ENCODE measurements at places on chromosomes 4 and X.

GRCh38 chrX:51866210-51866609, 27.2 kb upstream of the MAGED1 start:
- DNase-seq, result no peak

- no peak for DNase-seq
These were observed 420.8 kb upstream of the DIPK2B start for GRCh38 chrX:45621376-45622041.

DNA sequence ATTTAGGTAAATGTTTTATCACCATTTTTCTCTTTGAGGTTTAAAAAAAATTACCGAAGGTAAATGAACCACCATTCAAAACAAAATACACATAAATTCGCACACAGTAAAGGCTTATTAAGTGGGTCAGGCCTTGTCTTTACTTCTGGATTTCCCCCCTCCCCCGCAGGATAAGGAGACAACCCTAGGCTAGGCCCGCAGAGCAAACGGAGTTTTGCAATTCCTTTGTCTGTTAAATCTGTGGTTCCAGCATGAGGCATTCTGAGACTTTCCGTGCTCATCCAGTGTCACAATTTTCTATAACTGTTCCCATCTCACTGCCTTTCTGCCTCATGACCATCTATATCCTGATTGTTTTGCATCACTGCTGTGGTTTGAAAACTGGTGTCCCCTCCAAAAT, 307.4 kb downstream of the DCHS2 start:
- no peak for DNase-seq

DNA sequence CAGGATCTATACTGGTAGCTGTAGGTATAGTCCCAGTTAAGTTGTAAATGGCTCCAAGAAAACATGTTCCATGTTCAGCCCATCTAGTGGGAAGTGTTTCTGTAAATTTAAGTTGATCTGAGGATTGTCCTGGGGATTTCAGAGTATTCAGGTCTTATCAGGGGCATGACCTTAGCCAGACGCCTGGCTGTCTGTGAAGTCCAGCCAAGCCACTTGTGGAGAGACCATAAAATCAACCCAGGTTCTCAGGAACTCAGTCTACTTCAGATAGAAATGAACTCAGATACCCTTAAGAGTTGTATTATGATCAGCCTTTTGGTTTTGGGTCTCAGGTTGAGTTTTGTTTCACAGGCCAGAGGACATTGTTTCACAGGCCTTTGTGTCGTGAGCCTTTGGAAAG, 95.9 kb downstream of the EGF start:
- DNase-seq, result no peak

DNA sequence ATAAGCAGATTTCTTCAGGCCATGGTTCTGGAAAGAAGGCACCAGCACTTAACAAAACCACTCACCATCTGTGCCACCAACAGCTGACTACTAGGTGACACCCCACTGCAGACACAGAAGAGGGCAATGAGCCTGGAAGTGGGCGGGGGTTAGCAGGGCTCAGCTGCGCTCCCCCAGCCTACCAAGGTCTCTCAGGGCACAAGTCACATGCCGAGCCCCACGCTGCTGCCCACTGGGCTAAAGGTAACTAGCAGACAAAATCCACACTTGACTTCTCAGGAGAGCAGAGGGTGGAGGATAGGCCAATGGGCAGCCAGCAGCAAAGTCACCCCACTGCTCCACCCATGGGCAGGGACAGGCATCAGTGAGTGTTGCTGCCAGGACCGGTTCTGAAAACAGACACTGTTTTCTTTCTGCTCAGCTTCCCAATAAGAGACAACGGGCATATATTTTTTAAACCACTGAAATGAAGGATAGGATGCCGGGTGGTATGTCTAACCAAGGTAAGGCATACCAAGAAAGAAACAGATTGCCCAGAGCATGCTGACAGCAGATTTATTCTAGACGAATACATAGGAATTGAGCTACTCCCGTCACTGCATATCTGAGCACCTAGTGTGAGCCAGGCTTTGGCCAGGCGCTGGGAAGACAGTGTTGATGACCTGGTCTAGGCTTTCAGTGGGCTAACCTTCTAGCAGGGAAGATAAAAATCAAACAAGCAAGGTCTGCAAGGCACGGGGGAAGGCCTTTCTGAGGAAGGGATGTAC, 20.1 kb downstream of the ACSL1 start:
- no peak for DNase-seq

GRCh38 chrX:135295238-135295943, 13.9 kb upstream of the ETDC start:
- peak; percentile 8 for DNase-seq

- DNase-seq, result no peak
These were observed 2.0 kb downstream of the CYBB start for GRCh38 chrX:37781814-37782213.

DNA sequence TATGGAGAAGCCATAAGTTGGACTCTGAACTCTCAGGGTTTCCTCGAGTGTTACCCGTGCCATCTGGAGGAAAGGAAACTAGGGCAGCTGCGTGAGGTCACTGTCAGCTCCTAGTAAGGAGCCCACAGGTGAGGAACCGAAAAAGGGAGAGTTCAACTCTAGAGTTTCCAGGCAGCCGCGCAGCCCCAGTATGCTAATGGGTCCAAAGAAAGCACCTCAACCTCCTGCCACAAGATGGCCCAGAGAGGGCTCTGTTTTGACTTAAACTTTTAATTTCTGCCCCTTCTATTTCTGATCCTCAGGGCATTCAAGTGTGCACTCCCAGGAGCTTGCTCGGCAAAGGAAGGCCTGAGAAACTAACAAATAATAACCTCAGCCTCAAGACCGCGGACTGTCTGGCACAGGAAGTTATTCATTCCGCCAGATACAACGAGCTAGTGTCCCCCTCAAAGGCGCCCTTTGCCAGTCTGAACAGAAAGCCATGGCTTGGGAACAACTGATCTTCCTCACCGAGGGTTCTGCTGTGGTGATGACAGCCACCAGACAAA, 13.9 kb downstream of the SCARB2 start:
- no peak for DNase-seq

GRCh38 chr4:154349829-154350228, 141.8 kb downstream of the DCHS2 start:
- DNase-seq, result no peak

DNA sequence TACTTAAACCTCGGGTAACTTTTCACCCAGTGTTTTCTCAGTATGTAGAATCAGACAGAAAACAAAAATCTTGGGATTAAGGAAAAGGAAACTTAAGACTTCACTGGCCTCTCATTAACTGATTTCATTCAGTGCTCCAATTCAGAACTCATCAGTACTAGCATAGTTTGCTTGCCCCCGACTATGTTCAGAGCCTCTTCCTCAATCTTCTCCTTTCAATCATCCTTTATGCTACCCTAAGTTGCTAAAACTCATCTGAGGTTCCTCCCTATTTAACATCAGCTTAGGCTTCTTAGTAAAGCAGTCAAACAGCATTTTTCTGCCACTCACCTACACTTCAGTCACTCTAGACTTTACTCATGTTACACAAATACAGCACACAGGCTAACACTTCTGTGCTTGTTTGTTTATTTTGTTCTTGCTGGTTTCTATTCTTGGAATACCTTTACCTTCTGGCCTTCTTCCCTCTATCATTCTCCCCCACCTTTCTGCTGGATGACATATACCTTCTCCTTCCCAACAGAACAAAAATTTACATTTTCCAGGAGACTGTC, 163.0 kb upstream of the TLL1 start:
- DNase-seq, result no peak

- no peak for DNase-seq
These were observed 11.9 kb downstream of the COPS4 start for GRCh38 chr4:83046693-83047473.

- DNase-seq, result no peak
These were observed 333.7 kb upstream of the KLF3 start for GRCh38 chr4:38330321-38330720.

- no peak for DNase-seq
These were observed 1.3 kb downstream of the NPY1R start for GRCh38 chr4:163330916-163331628.

DNA sequence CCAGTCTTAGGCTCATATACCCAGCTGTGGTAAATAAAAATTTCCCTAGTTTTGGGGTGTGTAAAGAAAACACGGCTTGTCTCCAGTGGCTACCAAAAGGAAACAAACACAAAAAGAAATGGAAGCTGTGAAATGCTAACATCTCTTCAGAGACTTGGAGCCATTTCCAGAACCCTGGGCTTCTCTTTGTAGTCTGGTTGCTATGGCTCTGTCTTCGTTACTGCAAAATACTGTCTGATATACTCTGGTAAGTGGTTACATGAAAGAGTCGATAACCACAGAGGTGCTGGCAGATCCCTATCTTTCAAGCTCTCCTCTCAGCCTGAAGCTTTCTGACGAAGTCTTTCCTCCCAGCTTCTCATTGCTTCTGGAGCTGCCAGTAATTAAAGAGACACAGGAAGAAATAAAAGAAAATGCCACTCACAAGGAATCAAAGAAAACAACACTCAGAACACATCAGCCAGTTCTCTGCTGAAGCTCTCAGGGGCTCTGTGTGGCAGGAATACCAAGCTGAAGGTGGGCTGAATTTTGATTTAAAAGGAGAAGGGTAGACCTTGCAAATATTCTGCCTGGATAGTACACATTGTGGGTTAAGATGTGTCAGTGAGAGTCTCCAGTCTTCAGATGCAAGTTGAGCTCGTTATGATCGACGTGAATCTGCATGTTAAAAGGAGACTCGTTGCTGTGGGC, 107.6 kb upstream of the FAM9C start:
- DNase-seq, result no peak

DNA sequence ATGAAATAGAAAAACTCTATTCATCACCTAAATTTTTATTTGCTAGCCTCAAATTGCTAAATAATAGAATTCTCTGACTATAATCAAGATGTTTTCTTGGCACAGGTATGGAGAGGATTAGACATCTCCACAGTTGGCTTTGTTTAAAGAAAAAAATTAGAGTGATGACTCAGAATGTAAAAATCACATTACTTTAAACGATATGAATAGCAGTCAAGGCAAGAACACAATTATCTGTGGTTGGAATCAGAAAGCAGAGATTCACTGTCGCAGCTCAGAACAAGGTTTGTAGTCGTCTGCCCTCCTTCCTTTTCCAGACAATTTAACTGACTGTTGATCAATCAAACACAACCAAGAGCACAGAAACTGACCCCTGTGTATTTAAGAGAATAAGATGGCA, 32.2 kb upstream of the CCKAR start:
- DNase-seq, result no peak

DNA sequence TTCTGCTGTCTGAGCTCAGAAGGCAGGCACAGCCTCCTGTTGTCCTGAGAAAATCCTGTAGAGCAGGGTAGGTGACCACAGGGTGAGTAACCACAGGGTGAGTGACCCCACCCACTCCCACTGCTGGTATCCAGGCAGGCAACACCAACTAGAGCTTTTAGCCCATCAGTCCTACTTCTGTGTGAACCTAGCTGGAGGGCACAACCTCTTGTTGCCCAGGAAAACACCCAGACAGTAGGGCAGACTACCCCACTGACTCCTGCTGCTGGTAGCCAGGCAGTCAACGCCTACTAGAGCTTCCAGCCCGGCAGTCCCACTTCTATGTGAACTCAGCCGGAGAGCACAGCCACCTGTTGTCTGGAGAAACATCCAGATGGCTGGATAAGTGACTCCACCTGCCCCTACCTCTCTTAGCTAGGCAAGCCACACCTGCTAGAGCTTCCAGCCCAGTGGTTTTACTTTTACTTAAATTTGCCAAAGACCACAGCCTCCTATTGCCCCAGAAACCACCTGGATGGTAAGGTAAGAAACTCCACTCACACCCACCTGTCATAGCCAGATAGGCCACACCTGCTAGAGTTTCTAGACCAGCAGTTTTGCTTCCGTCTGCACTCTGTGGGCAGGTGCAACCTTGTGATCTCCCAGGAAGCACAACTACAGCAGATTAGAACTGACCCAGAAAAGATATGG, 371.6 kb downstream of the INPP4B start:
- no peak for DNase-seq
